ENCODE measurements at places on chromosomes 11 and 22.

DNA sequence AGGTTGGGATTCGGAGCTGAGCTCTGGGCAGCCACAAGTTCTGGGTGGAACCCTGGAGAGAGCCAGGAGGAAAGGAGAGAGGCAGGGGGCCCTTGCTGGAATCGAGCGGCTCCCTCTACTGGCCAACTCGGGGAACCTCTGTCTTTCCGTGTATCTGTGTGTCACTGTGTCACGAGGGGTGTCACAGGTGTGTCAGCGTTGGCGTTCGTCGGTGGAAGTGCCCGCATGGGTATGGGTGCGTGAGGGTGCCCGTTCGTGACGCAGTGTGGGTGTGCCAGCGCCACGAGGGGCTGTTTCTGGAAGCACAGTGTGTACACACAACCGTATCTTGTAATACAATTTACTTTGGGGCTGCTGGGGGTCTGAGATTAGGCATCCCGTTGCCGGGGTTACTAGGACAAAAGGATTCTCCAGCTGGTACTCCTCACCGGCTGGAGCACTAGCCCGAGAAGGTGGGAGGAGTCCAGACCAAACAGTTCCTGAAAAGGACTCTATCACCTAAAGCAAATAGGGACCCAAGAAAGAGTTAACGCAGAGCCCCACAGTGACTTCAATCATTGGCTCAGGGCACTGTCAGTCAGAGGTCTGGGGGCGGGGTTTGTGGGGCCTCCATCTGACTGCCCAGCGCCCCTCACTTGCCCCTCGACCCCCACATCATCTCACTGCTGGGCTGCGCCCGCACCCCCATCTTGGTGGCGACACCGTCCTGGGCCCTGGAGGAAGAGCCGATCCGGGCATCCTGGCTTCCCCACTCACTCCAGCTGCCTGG lies 2.6 kb upstream of the BCL9L start:
- DNase-seq = peak; percentile 93

DNA sequence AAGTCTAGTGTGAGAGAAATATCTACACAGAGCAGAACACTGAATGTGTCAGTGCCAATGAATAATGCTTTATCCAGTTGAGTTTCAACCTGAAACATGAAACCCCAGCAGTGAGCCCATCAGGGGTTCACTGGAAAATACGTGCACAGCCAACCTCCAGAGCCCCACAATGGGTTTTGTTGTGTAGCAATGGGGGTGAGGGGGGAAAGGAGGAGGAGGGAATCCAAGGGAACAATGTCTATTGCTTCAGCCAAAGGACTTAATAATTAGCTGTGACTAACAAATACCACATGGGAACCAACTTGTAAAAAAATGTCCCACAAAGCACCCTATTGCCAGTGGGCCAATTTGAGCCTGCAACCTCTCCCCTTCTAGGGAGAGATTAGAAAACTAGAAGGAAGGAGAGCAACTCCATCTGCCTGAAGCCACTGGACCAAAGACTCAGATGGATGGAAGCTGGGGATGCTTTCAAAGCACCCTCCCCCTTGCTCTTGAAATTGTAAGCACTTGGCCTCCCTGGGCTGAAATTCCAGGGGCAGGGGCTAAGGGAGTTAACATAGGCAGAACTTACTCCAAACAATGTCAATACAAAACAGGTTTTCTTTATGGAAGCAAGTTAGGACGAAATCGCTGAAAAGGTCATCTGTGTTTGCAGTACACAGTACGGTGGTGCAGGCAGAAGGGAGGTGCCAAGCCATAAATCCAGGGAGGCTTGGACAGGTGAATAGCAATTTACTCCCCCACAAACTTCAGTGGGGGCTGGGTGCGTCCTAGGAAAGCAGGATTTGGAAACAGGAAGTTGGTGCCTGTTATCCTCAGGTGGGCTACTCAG lies 99.8 kb downstream of the ARL14EP start:
- no peak for DNase-seq

GRCh38 chr11:12167061-12168000 lies 56.9 kb downstream of the MICAL2 start:
- DNase-seq = peak; percentile 91

DNA sequence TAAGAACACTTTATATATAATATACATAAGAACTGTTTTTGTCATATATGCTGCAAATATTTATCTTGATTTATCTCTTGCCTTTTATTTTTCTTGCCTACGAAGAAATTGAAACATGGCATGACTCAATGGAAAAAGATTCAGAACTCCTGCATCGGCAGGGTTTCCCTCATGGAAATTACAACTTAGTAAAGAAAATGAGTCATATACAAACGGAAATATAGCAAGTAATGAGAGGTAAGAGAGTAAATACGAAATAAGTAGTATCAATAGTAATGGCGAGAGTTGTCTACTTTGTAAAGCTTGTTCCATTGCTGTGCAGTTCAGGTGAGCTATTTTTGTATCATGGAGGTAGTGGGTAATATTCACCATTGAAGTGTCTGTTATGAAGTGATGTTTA lies 350.4 kb downstream of the DDX10 start:
- peak; percentile 72 for DNase-seq

DNA sequence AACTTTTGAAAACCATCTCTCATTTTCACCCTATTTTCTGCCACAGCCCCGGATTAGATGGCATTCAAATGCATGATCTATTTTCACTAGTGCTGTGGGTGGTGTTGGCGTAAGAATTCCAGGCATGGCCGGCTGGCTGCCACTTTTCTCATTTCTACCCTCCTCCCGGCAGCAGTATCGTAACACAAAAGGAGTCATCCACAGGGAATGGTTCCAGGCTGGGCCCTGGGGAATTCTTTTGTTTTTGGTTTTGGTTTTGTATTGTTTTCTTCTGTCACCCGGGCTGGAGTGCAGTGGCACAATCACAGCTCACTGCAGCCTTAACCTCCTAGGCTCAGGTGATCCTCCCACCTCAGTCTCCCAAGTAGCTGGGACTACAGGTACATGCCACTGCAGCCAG lies 13.8 kb downstream of the JAML start:
- DNase-seq = peak; percentile 7

GRCh38 chr22:48581796-48582469 lies 1245.7 kb downstream of the BRD1 start:
- peak; percentile 9 for DNase-seq

DNA sequence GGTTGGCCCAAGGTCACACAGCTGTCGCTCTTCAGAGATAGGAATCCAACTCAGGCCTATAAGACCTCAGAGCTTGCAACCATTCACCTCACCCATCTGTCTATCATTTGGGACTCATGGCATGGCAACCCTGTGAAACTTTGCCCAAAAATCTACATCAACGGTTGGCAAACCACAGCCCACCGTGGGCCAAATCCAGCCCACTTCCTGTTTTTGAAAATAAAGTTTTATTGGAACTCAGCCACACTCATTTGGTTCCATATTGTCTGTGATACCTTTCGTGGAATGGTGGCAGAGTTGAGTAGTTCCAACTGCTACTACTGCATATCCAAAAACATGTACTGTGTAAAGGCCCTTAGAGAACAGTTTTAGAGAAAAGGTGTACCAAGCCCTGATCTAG lies 307.8 kb downstream of the MN1 start:
- DNase-seq = no peak

- DNase-seq = no peak
Observed at GRCh38 chr11:27882066-27882697, 181.9 kb upstream of the BDNF start.

Data from fibroblast of upper back skin (primary cell).